Kasumi-1 (cell line): ENCODE measurements at places on chromosomes 16 and 17.

GRCh38 chr16:58503166-58503862 lies 3.4 kb downstream of the NDRG4 start:
- DNase-seq = no peak

DNA sequence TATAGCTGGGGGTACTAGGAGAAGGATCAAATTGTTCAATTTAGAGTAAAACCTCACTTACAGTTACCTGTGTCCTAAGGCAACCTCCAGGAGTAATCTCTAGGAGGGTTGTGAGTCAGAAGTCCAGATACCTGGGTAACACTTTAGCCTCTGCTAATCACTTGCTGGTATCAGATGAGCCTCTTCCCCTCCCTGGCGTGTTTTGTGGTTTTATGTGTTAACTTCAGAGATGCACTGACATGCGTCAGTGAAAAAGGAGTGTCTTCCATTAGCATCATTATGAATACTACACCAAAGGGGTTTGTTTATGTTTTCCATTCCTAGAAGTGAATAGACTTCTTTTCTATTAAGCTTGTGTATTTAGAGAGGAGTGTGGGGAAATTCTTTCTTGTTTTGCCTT lies 208.2 kb downstream of the FTO start:
- DNase-seq = no peak

DNA sequence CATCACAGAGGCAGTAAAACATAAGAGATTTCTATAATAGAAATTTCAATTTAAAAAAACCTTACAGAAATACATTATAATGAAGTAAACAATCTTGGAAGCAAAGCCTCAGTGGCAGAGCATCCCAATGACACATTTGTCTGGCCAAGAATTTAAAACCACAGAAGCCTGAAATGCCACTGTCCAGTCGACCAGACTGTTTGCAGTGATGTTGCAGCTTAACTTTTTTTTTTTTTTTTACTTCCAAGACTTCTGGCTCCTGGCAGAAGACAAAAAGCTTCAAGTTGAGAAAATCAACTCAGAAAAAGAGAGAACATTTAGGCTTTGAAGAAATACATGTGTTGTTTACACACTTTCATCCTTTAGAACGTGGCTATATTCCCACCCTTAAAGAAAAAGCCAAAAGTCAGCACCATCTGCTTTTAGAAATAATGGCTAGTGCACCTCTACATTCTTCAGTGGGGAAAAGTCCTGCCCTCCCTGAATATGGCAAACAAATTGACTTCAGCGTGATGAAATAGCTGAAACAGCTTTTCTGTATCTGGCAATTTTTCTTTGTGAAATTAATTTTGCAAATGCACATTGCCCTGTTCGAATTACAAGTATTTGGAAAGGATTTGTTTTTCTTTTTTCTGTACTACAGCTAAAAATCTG lies 205.5 kb upstream of the MON1B start:
- DNase-seq = no peak

GRCh38 chr17:30334421-30334820 lies 564 bp upstream of the TMIGD1 start:
- no peak for DNase-seq

DNA sequence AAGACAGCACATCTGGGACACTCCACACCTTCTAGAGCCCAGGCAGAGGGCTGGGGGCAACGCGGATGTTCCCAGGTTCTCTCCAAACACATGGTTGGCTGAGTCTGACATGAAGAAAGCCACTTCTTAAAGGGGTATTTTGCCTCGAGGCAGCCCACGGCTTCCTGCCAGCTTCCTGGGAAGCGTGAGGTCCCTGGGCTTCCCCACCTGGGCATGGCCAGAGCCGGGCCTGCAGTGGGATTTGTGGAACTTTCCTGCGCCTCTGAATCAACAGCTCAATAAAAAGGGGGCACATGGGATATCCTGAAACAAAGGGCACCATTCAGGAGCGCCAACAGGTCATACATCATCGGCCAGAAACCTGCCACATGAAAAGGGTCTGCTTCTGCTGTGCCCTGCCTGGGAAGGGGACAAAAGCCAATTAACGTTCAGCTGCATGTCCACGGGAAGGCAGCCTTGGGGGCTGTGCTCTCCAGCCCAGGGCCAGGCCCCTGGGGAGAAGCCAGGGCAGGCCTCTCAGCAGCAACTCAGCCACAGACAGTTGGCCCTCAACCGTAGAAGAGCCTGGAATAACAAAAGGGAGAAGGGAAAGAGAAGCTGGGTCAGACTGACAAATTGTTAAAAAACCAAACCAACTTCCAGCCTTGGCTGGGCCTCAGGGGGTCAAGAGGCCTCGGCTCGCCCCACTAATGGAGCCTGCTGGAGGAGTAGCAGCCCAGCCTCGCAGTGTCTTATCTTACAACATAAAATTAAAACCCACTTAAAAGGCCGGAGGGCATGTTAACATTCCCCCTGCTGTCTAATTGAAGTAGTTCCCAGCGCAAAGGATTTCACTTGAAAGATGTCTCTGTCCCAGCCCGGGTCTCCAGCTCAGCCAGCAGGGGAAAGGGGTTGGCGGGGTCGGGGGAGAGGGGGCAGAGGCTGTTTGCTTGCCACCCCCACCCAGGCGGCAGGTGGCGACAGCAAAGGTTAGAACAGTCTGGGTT lies 34.2 kb downstream of the TBX4 start:
- DNase-seq = no peak

DNA sequence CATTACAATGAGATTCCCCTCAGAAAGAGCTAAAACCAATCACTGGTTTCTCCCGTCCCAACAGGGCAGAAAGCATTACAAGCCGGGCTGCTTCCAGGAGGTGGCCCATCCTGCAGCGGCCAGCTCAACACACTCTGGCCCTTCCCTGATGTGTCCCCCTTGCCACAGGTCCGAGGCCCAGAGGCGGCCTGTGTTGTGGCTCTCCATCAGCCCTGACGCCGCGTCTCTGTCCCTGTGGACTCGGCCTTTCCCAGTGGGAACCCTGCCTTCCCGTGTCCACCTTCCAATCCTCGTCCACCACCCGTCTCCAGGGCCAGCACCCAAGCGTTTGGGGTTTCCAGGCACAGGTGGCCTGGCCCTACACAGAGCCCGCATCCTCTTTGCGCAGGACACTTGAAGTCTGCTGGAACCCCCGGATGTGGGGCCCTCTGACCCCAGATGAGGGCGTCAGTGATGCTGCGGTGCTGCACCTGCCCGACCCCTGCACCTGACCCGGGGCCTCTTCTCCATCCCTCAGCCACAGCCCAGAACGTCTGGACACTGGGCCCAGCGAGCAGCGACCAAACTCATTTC lies 21.1 kb downstream of the RAB40B start:
- DNase-seq = no peak

DNA sequence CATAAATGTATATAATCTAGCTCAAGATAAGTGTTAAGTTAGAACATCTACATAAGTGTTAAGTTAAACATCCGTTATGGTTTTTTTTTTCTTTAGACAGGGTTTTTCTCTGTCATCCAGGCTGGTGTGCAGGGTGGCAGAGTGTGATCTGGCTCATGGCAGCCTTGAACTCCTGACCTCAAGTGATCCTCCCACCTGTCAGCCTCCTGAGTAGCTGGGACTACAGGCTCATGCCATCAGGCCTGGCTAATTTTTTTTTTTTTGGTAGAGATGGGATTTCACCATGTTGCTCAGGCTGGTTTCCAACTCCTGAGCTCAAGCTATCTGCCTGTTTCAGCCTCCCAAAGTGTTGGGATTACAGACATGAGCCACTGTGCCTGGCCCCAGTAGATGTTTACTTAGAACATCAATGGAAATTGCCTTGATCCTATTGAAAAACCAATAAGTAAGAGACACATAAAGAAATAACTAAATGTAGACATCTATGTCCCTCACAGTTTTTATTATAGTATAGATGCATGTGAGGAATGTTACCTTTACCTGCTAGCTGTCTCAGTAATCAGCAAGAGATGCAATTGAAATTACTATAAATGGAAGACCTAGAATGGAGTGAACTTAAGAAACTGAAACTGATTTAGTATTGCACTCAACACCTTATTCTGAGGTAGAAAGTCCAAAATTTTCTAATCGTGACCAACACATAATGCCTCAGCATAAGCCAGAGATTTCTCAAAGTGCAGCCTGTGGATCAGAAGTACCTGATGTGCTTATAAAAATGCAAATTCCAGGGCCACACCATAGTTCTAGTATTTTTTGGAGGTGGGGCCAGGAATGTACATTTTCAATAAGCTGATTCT lies 5.5 kb upstream of the FAM20A start:
- DNase-seq = no peak
